Upper lobe of left lung (tissue), 6 donors: ENCODE measurements at places on chromosomes 7 and 10. TPM values are rescaled to one million over a fixed set of nuclear protein-coding genes. Genes with fewer than 3 reads are reported as not detected.

NUDCD3 gene
- 104 TPM for total RNA-seq

HOXA9 gene
- total RNA-seq = not detected

FAM25C gene
- total RNA-seq = not detected

GRCh38 chr10:101467286-101467770 lies 113.4 kb downstream of the BTRC start:
- H3K36me3 ChIP-seq = no peaks in the 10 kb centered on the region
- no peak for DNase-seq
- H3K27me3 ChIP-seq = no peaks in the 10 kb centered on the region
- no peak overlapping the region for H3K4me3 ChIP-seq

DNA sequence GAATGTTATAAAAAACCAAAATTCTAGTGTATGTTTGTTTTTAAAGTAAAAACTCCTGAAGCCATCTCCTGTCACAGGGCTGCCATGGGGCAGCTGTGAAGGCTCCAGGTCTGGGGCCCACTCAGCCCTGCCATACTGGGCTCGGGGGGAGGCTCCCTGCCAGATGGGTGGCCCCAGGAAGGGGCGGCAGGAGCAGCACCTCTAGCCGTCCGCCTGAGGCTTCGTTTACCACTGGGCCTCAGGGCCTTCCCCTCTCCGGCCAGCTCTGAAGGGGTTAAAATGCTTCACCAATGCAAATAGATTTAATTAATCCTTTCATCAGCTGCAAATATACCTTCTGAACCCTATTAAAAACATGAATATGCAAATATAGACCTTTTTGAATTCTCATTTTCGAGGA lies 139.0 kb downstream of the ELFN1 start:
- no peaks in the 10 kb centered on the region for H3K36me3 ChIP-seq
- no peaks in the 10 kb centered on the region for H3K27me3 ChIP-seq
- H3K4me1 ChIP-seq = no peaks in the 10 kb centered on the region
- no peak for DNase-seq
- H3K27ac ChIP-seq = no peak overlapping the region

GRCh38 chr10:75928231-75928630 lies 496.8 kb downstream of the LRMDA start:
- no peak overlapping the region for H3K4me3 ChIP-seq
- no peak for DNase-seq
- H3K27me3 ChIP-seq = no peaks in the 10 kb centered on the region
- no peak overlapping the region for H3K27ac ChIP-seq
- no peaks in the 10 kb centered on the region for H3K36me3 ChIP-seq
- H3K4me1 ChIP-seq = peaks cover 4% of the 10 kb centered on the region

DNA sequence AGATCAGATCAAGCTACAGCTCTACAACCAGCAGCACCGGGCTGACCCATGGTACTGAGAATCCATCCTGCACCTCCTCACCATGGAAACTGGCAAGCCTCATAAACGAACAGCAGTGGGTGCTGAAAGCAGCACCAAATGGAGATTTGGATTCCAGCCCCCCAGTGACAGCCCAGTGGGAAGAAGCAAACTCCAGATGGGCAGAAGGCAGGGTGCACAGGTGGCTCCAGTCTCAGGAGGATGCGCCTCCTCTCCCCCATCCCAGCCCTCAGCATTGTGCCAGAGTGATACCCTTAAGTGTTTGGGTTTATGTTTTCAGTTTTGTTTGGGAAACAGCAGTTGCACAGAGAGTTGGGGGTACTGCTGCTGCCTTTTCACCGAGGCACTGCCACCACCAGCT lies 20.6 kb upstream of the SMO start:
- peaks cover 12% of the 10 kb centered on the region for H3K4me1 ChIP-seq
- no peaks in the 10 kb centered on the region for H3K36me3 ChIP-seq
- no peak for DNase-seq
- H3K27ac ChIP-seq = no peak overlapping the region

GRCh38 chr10:8581521-8582225 lies 527.2 kb downstream of the GATA3 start:
- no peak for DNase-seq
- no peaks in the 10 kb centered on the region for H3K4me1 ChIP-seq
- H3K27ac ChIP-seq = no peak overlapping the region

DNA sequence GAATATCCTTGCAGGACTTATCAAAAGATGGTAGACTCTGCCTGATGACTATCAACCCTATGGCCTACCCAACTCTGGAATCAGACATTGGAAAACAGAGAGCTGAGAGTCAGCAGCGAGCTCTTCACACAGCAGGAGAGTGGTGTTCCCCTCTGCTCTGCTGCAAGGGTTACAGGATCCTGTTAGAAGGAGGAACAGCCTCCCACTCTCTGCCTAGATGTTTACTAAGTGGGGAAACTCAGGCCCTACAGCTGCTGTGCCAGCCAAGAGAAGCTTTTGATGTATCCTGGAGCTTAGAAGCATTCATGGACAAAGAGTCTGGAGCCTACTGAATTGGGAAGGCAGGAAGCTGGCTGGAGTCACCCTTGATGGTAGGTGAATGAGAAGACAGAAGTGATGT lies 104.6 kb downstream of the ABLIM1 start:
- no peak for DNase-seq
- H3K36me3 ChIP-seq = no peaks in the 10 kb centered on the region
- no peak overlapping the region for H3K27ac ChIP-seq
- H3K4me1 ChIP-seq = peaks cover 25% of the 10 kb centered on the region
- no peak overlapping the region for H3K4me3 ChIP-seq
